ENCODE measurements at places on chromosomes 3 and 15. TPM values are rescaled to one million over a fixed set of nuclear protein-coding genes. Genes with fewer than 3 reads are reported as not detected.
A peak's percentile ranks its signal among the peaks of the same experiment; 100 is the strongest.

GRCh38 chr15:77013776-77014131, 18.8 kb downstream of the PSTPIP1 start:
- DNase-seq = no peak

GRCh38 chr15:37134244-37134643, 33.9 kb upstream of the MEIS2 start:
- no peak for DNase-seq

- DNase-seq = no peak
Observed at GRCh38 chr3:46154311-46154710, 53.8 kb downstream of the CCR1 start.

- no peak for DNase-seq
Observed at GRCh38 chr3:20236603-20237002, 50.6 kb upstream of the SGO1 start.

DNA sequence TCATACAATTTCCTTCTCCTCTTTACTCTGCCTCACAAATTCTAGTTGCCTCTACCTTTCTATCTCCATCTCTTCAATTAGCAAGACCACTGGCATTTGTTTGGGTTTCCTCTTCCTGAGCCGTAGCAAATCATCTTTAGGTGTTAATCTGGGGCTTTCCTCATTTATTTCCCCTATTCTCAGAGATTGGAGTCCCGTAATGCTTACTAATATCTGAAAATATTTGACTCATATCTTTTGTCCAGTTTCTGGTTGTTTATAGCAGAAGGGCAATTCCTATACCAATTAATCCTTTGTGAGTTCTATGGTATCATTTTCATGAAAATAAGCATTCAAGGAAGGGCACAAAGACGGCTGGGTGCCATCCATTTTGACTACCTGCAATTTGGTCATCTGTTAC, 103.7 kb downstream of the NR2E3 start:
- DNase-seq = no peak

DNA sequence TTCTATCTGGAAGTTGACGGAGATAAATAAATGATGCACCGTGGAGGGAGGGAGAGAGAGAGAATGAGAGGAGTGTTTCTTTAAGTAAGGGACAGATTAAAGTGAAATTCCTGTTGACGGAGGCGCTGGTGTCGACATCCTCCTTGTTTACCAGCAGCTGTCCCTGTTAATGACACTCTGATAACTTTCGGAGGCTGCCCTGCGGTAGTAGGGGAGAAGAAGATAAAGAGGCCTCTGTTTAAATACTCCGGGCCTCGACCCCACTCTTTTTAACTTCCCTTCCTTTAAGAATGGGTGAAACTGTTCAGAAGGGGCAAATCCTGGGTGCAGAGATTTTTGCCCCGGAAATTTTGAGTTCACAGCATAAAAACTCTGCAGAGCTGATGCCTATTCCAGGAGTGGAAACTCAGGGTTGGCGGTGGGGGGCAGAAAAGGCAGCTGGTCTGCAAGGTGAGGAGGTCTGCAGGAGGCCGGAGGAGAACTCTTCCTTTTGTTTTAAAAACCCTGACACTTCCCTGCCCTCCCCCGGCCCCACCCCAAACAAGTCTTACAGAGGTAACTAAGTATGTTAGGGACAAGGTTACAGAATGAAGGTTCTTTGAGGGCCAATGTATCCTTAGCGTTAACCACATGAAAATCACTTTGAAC, 276.6 kb upstream of the NR2F2 start:
- no peak for DNase-seq

GRCh38 chr3:149585401-149585726, 72.5 kb downstream of the WWTR1 start:
- no peak for DNase-seq

DNA sequence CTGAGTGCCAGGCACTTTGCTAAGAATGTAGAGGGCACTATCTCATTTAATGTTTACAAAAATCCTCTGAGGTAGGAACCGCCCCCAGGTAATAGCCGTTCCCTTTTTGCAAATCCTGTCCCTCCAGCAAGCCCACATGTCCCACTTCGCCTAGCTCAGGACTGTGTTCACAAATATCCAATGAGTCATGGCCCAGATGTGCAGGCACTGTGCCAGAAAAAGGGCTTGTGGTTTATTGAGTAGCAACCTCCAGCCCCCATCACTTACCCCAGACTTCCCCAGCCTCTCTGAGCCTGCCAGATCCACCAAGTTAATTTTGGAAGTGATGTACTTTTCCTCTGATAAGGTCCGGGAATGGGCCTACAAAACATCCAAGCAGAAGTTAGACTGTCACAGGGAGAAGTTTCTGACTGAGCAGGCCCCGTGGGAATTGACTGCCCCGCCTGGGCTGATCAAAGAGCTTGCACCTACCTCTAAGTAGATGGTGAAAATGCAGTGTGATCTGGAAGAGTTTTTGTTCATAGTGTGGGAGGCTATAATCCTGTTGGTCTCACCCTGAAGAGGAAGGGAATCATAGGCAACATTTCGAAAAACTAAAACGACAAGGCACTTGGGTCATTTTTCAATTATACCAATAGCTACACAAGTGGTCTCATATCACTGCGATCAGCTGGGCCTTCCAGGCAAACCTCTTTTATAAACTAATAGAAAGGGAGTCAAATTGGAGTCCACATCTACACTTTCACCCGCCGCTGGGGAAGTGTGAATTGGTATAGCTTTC, 15.7 kb downstream of the KIF9 start:
- DNase-seq = peak; percentile 56

DNA sequence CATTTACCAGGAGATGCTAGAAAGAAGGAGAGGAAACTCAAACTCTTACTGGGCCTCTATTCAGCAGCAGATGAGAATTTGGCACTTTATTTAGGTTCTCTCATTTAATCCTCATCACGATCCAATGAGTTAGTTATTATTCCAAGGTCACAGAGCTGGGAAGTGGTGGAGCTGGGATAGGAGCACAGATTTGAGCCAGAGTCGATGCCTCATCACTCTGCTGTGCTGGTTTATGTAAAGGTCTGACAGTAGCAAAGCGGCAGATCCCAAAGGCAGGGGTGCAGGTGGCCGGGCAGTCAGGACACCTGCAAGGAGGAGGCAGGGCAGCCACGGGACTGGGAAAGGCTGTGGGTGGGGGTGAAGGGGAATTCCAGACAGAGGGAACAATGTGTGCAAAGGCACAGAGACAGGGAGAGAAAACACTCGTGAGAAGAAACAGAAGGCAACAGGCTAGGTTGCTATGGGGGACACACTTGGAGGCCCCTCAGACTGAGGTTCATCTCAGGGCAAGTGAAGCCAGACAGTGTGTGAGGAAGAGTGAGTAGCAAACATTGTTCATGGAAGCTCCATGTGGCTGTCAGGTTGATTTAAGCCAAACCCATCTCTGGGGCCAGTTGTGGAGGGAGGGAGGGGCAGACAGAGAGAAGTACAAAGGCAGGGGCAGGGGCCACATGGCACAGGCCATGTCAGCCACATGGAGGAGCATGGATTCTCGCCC, 26.8 kb downstream of the RAB6B start:
- no peak for DNase-seq

DNA sequence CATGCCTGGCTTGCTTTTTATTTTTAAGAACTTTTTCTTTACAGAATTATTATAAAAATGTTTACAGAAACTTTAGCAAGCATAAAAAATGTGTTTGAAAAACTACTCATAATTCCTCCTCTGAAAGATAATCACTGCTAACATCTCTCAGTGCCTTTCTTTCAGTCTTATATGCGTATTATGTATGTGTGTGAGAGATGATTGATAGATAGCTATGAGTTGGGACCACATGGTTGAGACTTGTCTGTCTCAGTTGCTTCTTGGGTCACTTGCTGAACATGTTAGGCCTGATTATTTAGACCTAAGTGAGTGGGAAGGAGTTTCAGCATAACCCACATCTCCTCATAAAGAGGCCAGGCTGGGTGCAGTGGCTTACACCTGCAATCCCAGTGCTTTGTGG, 11.1 kb downstream of the MAP6D1 start:
- DNase-seq = no peak

DNA sequence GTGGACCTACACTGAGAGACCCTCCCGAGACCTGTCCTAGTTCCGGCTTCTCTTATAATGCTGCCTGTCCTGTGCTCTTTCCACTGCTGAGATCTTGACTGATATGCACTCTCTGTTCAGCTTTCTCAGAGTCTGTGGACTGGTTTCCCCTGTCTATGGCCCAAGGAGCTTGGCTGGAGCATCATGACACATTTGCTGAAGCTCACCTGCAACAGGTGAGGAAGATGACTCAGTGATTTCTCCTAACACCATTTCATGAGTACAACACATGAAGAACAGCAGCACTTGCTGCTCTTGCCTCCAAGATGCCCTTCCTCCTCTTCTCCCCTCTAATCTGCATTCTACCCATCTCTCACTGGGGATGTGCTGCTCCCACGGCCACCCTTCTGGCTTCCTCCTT, 92.1 kb downstream of the DUT start:
- peak; percentile 53 for DNase-seq

- DNase-seq = no peak
Observed at GRCh38 chr3:36876181-36876936, 68.5 kb downstream of the TRANK1 start.

- DNase-seq = no peak
Observed at GRCh38 chr15:79602180-79602579, 170.0 kb downstream of the MINAR1 start.

DNA sequence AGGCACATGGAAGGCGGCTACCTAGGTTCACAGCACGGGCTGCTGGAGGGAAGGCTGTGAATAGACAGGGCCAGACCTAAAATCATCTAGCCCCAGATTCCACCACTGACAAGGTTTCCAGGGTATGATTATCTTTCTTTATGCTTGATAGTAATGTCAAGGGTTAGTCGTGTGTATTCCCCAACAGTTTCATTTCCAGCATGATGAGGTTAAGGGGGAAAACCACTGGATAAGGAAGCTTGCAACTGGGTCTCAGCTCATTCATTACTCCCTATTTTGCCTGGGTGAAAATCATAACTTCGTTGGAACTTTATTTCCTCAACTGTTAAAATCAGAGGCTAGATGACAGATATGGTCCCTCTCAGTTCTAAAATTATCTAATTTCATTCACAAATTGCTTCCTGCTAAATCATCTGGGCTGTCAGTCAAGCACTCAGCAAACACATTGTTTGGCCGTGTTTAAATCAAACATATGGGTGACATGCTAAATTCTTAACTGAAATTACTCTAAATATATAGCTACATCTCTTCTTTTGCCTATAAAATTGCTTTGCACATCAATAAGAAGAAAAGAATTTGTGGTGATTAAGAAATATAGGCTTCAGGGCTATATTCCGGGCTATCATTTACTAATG, 111.7 kb downstream of the CYP19A1 start:
- DNase-seq = no peak

- DNase-seq = no peak
Observed at GRCh38 chr3:9238721-9239295, 10.6 kb downstream of the SRGAP3 start.

GRCh38 chr3:170780955-170781354, 89.0 kb downstream of the RPL22L1 start:
- no peak for DNase-seq

DNA sequence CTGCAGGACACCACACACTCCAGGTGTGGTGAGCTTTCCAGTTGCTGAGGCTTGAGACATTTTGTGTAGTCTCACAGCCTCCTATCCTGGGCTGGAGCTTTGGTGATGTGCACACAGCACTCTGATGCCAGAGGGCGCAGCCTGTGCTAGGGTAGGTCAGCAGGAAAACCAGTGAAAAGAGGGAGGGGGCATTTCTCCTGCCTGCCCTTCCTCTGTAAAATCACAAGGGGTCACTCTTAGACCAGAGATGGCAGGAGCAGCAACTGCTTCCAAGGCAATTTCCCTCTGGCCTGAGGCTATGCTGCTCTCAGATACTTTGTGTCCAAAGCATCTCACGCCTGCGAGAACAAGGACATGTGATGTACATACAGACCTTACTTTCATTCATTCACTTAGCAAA, 16.5 kb upstream of the MUSTN1 start:
- DNase-seq = no peak

DNA sequence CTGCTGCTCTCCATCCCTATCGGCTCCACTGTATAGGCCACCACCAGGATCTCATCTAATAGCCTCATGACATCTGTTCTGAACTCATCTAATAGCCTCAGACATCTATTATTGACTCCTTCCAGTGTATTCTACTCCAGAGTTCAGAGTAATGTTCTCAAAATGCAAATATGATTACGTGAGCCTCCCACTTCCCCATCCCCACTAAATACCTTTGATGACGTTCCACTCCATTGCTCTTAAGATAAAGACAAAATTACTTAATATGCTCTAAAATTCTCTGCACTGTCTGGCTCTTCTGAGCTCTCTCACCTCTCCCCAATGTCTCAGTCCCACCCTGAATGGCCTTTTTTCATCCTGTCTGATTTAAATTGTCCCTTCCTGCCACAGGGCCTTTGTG, 94.7 kb downstream of the SAMMSON start:
- DNase-seq = no peak

DNA sequence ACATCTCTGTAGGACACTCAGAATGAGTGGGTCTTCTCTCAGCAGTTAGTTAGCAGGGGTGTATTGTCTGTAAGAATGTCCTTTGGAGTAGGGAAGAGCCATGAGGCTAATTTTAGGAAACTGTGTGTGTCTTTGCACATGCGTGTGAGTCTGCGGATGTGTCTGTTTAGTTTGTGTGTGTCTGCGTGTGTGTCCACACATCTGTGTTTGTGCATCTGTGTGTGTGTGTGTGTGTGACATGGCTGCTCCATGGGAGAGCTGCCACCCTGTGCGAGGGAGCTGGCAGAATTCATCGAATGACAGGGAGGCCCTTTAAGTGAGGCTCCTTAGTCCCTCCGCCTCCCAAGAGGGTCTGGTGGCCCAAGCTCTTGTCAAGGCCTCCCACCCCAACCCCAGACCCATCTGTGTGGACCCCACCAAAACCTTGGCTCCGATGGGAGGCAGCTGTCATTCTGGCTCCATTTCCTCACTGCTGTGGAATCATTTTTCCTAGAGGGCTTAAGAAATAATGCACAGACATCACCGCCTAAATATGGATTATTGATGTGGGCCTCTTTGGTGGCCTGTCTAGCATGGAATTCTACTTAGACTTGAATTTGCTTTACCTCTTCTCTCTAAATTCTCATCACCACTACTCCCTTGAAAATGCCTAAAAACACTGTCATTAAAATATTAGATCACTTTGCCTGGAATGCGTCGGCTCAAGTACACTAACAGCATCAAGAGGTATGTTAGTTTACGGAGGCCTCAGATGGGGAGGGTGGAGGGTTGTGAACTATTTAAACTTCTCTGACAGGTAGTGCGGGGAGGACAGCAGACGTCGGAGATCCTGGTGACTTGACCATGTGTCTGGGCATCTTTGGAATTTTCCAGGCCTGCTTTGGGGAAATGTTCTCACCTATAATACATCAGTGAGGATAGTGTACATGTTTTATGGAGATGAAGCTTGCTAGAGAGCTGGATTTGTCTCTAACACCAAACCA, 9.4 kb downstream of the ESYT3 start:
- no peak for DNase-seq

- DNase-seq = no peak
Observed at GRCh38 chr3:45252826-45253225, 26.7 kb upstream of the TMEM158 start.

- DNase-seq = no peak
Observed at GRCh38 chr15:59255680-59256336, 49.2 kb downstream of the LDHAL6B start.

The ANKDD1A gene
- polyA plus RNA-seq = 0.96 TPM

The A4GNT gene
- polyA plus RNA-seq = not detected

The MRPL47 gene
- 45.1 TPM for polyA plus RNA-seq

The TBC1D23 gene
- 35.3 TPM for polyA plus RNA-seq

The DNAH1 gene
- 0.70 TPM for polyA plus RNA-seq

Data from keratinocyte (primary cell).